Activated CD4-positive, alpha-beta T cell treated with anti-CD3 and anti-CD28 coated beads for 36 hours (primary cell): ENCODE measurements at places on chromosomes 6 and 20. TPM values are rescaled to one million over a fixed set of nuclear protein-coding genes. Genes with fewer than 3 reads are reported as not detected.
A peak's percentile ranks its signal among the peaks of the same experiment; 100 is the strongest.

GRCh38 chr20:49187330-49187850 is 744 bp downstream of the STAU1 start:
- peak; percentile 47 for DNase-seq

PGC gene
- not detected for total RNA-seq

AVP gene
- not detected for total RNA-seq

GRCh38 chr6:27977387-27977786 is 20.3 kb downstream of the OR2B6 start:
- no peak for DNase-seq

DNA sequence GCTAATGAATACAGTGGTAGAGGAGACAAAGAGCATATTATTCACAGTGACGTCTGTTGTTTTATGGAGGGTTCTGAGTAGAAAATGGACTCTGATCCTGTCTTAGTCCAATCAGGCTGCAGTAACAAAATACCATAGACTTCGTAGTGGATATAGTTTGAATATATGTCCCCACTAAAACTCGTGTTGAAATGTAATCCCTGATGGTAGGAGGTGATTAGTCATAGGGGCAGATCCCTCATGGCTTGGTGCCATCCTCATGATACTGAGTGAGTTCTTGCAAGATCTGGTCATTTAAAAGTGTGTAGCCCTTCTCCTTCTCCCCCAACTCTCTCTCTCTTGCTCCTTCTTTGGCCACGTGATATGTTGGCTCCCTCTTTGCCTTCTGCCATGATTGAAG is 82.5 kb downstream of the CD83 start:
- DNase-seq, result no peak

SCRT2 gene
- not detected for total RNA-seq

SRMS gene
- total RNA-seq, result not detected

DNA sequence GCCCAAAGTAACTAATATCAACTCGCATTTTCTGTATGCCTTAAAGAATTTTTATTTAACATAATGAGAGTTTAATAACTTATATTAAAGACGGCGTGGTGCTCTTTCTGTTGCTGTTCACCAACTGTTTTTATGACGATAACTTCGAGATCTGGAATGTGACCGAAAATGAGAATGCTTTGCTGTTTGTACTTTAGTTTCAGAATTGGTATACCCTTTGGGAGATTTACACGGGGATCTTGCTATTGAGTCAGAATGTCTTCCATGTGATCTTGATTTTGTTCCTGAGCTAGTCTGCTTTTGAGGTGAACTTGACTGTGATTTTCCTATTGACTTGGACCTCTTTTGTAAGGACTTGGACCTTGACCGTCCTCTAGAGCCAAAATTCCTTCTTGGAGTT is 17.9 kb downstream of the PNRC1 start:
- no peak for DNase-seq

XKR7 gene
- total RNA-seq, result 0.02 TPM

GRCh38 chr6:40187535-40188144 is 253.4 kb upstream of the MOCS1 start:
- no peak for DNase-seq

- DNase-seq, result no peak
Measured at GRCh38 chr6:140960566-140960965, 1172.2 kb upstream of the GJE1 start.

DNA sequence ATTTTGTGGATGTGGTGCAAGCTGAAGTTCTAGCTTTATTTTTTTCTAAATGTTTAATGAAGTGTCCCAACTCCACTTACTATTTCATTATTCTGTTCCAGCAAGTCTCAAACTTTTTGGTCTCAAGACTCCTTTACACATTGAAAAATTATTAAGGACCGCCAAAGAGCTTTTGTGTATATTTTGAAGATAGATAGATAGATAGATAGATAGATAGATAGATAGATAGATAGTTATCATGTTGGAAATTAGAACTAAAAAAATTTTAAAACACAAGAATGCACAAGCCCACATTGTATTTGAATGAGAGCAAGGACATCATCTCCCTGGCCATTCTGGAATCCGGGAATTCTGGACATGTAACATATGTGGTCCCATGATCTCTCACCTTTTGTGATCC is 181.2 kb upstream of the SNX9 start:
- no peak for DNase-seq

BFSP1 gene
- total RNA-seq, result 0.23 TPM

FBXO5 gene
- total RNA-seq, result 48.7 TPM

DNA sequence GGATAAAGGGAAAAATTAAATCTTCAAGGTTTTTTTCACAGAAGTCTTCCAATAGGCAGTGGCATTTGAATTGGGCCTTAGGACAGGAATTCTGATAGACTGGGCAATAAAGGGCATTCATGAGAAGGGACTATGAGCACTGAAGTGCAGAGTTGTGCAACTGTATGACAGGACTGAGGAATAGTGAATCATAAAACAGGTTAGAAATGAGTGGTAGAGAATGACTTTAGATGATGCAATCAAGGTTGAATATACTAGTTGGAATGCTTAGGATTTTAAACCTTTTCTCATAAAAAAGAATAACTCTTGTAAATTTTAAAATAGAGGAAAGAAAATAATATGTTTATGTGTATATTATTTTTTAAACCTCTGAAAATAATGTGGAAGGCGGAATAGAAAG is 944.7 kb downstream of the PHF3 start:
- no peak for DNase-seq

DNA sequence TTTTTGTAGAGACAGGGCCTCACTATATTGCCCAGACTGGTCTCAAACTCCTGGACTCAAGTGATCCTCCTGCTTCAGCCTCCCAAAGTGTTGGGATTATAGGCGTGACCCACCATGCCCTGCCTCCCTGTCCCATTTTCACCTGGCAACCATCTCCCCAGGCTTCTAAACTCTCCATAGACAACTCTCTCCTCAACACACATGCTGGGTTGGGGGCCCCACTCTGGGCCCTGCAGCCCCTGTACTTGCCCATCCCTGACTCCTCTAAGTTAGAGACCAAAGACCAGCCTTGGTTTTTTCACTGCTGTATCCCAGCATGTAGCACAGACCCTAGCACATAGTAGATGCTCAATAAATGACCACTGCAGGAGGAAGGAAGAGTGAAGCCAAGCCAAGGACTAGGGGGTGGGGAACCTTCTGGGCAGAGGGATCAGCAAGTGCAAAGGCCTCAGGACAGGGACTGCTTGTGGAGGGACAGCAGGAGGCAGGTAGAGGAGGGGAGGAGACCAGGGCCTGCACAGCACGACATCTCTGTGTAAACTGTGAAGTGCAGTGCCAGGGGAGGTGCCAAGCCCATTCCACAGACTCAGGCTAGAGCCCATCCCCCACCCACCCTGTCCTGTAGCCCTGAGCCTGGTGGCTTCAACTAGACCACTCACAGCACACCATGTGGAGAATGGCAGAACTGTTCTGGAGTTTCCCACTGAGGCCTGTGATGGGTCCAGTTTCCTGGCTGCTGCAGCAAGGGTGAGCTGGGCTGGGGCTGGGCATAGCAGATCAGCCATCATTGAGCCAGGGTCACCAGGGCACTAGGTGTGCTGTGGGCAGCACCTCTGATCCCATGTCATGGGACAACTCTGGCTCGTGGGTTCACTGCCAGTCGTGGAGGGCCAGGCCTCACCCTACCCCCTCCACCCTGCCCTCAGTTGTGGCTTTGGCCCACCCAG is 3.4 kb upstream of the SRC start:
- DNase-seq, result no peak

MDFI gene
- not detected for total RNA-seq

APCDD1L gene
- total RNA-seq, result not detected
